Midbrain (tissue), 1 donor: ENCODE measurements at places on chromosomes 11 and 22.

- no peak for DNase-seq
Observed at GRCh38 chr11:50174189-50174588, 141.5 kb downstream of the OR4C45 start.

GRCh38 chr22:35866651-35867050, 149.0 kb downstream of the APOL5 start:
- DNase-seq, result peak; percentile 23

DNA sequence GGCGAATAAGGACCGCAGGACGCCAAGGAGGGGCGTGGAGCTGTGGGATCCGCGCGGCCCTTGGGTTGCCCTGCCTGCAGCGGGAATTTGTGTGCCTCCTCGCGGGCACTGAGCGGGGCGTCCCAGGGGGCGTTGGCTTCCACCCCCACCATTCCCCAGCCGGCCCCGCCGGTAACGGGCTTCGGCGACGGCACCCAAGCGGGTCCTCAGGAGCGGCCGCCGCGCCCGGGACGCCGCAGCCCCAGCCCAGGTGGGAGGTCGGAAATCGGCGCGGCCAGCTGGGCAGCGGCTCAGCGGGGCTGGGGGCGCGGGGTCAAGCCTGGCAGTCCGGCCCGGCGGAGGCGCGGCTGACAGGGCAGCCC, 320 bp downstream of the CLTCL1 start:
- no peak for DNase-seq

DNA sequence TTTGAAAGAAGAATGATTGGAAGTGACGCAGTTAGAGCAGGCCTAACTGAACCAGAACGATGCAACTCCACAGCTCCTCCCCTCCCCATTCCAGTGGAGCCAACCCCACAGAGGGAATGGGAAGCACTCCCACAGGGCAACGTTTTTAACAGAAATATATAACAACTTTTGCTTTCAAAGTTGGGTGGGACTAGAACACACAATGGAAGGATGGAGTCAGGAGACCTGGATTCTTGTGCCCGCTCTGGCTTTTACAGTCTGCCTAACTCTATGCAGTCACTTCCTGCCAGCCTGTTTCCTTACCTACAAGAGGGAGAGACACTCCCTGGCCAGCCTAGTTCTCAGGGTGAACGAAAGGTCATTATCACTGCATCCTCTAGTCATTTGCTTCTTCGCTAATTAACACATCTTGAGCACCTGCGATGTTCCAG, 75.5 kb downstream of the PACSIN2 start:
- DNase-seq, result no peak

DNA sequence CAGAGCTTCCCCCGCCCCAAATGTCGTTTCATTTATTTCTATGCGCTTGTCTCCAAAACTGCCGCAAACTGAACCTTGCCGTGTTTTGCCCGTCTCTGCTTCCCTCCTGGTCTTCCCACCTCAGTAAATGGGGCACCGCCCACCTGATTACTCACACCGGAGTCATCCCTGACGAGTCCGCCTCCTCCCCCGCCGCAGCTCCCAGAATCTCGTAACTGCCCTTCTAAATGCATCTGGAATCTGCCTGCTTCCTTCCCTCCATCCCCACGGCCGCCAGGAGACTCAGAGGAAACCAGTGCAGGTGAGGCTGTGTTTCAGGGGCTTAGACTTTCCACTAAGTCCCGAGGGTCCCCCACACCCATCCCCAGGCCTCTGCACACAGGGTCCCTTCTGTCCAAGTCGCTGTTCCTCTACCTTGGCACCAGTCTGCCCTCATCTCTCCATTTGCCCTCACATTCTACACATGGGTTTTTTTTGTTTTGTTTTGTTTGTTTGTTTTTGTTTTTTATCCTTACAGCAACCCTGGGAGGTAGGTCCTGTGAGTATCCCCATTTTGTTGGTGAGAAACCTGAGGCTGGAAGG, 62.6 kb upstream of the PHF21B start:
- DNase-seq, result no peak

- DNase-seq, result peak; percentile 75
Observed at GRCh38 chr22:21652010-21652546, 10.0 kb downstream of the SDF2L1 start.

DNA sequence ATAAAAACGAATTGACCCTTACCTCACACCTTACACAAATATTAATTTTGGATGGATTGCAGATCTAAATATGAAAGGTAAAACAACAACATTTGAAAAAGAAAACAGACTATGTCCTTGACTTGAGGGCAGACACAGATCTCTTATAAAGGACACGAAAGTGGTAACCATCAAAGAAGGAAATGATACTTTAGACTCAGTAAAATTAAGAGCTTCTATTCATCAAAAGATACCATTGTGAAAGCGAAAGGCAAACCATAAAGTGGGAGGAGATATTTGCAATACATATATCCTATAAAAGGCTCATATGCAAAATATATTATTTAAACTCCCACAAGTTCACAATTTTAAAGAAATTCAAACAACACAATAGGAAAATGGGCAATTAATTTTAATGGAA, 5.0 kb downstream of the HEPACAM start:
- no peak for DNase-seq

DNA sequence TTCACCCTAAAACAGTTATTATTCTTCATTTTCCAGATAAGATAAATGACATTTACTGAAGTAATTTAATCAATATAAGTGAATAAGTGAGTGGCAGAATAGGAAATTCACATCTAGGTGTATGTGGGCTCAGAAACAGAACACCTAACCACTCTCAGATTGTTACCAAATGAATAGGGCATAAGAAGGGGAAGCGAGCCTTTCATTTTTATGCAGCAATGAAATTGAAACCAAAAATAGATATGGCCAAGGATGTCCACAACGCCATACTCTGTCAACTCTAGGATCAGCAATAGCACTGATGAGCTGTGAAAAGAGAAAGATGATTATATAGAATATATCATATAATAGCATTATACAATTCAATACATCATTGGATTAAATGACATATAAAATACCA, 398.1 kb upstream of the API5 start:
- no peak for DNase-seq

GRCh38 chr22:45897736-45898135, 79.2 kb downstream of the WNT7B start:
- DNase-seq, result no peak

- DNase-seq, result no peak
Observed at GRCh38 chr22:27892064-27892463, 27.0 kb downstream of the PITPNB start.

DNA sequence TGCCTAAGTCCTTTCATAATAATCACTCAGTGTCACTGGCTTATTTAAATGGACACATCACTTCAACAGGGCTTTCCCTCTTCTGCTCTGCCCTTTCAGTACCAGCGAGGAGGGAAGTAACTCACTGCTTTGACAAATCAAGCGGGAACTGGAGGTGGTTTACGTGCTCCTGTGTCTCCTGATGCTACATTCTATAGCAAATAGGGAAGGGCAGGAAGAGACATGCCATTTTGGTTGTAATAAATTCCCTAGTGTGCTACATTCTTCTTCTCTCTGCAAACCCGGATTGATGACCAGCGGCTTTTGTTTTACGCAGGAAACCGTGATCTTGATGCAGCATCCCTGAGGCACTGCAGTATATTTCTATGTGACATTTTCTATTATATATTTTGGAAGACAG, 371.1 kb upstream of the SYN3 start:
- no peak for DNase-seq

DNA sequence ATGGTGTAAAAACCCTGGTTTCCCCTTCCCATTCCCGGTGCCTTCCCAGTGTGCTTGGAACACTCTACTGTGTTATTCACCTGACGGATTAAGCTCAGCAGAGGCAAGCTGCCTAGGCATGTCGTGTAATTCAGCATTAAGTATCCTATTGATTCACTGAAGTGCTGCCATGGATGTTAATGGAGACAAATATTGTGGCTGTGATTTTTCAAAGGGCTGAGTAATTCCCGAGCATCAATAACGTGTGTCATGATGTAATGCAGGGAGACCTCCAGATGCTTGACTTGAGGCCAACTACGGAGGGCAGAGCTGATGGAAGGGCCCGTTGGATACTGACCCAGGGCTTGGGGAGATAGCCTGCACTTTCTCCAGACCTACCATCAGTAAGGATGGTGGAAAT, 269.0 kb downstream of the ST3GAL4 start:
- DNase-seq, result no peak

GRCh38 chr22:29268511-29269229, 602 bp downstream of the EWSR1 start:
- DNase-seq, result peak; percentile 79

GRCh38 chr22:17267661-17268330, 48.6 kb upstream of the ADA2 start:
- DNase-seq, result no peak

- no peak for DNase-seq
Observed at GRCh38 chr22:48299801-48300200, 1527.9 kb downstream of the BRD1 start.

- no peak for DNase-seq
Observed at GRCh38 chr22:21929253-21929652, 23.4 kb downstream of the PPM1F start.
